Fibroblast of skin of right biceps (primary cell): ENCODE measurements at places on chromosomes 11 and 22.

DNA sequence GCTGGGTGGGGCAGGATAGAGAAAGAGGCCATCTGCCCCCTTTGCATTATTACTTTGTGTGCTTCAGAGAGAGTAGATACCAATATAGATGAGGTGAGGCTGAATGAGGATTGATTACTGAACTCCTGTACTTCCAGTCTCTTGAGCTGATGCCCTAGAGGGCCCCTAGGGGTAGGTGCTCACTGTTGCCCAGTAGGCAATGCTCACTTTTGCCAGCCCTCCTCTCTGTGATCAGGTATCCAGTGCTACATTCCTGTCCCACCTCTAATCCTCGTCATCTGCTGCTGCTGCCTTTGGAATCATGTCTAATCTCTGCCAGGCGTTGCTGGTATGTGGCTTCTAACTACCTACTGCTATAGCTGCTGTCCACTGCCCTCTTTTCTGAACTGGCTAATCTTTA is 57.2 kb downstream of the CCDC83 start:
- no peak for DNase-seq

GRCh38 chr11:115222218-115222862 is 281.9 kb downstream of the CADM1 start:
- DNase-seq, result peak; percentile 88

DNA sequence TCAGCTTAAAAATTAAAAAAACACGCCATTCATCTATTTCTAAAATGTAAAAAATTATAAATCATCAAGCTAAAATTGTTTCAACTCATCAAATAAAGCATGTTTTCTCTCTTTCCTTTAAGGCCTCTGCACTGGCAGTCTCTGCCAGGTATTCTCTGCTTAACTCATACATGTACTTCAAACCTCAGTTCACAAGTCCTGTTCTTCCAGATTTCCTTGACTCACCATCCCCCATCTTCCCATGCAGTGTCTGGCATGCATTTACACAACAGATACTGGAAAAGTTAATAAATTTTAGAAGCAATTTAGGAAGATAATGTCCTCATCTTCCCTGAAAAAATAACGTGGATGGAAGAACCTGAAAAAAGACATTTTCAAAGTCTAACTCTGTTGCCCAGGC is 32.5 kb downstream of the CSTF3 start:
- DNase-seq, result no peak

GRCh38 chr11:43987384-43988039 is 45.1 kb downstream of the C11orf96 start:
- DNase-seq, result peak; percentile 99

- no peak for DNase-seq
Measured at GRCh38 chr11:17630936-17631335, 83.9 kb downstream of the OTOG start.

GRCh38 chr11:69642549-69642912 is 1.6 kb downstream of the CCND1 start:
- DNase-seq, result no peak

- DNase-seq, result no peak
Measured at GRCh38 chr11:21398195-21398594, 728.8 kb downstream of the NELL1 start.

- DNase-seq, result peak; percentile 80
Measured at GRCh38 chr11:131077340-131077739, 161.1 kb upstream of the SNX19 start.

DNA sequence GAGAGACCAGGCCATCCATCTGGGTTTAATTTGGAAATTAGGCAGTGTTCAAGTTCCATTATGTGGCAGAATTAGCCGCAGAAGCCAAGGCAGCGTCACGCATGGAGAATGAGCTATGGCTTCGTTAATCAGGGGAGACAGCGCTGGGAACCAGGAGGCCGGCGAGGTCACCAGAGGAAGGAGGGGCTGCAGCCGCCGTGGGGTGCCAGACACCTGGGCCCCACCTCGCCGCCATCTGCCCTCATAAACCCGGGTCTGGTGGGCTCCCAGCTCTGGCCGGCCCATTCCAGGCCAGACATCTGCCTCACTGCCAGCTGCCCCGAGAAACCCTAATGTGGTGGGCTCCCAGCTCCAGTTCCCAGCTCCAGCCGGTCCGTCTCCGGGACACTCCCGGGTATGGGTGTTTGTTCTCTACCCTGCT is 676.9 kb downstream of the BRD1 start:
- no peak for DNase-seq

DNA sequence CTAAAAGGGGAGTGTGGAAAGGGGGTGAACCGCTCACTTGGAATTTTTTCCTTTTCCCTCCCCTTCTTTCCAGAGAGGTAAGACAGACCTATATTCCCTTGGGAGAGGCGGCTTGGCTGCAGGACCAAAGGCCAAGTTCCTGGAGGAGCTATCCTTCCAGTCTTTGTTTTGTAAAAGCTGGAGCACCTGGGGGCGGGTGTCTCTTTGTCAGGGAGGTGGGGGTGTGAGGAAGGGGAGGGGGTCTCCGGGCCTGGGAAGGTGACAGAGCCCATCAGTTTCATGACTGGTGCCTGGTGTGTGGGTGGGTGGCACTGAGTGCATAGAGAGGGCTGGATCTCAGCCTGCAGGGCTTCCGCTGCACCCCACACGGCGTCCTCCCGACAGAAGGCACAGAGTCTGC is 18.5 kb downstream of the PTPN5 start:
- no peak for DNase-seq

DNA sequence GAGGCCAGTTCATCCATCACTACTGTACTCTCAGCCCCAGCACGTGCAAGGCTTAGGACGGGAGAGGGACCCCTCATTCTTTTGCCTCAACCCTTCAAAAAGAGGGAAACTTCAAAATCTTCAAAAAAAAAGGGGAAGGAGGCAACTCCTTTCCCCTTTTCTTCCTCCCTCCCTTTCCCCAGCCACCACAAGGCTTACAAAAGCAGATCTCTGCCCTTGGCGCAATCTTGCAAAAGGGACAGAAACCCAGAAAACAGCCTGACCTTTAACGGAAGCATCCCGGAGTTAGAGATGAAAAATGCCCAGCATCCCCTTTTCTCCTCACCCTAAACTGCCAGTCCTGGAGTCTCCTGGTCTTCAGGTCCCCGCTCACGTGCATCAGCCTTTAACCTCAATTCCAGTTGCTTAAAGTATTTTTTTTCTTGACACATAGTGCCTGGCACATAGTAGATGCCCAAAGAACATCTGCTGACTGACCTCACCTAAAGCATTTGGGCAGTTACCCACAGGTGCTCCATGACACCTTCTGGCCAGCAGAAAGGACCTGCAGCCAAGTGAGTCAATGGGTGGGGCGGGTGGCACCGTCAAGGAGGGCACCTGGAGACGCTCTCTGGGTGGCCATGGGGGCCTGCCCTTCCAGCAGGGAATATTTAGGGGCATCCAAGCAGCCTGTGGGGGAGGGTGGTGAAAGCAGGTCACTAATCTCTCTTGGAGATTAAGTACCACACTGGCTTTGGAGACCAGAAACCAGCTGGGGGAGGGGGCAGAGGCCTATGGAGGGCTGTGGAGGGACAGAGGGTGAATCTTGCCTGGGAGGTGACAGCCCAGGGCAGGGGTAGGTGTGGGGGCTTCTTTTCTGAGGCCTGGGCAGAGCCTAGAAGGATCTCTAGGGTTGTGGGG is 16.3 kb downstream of the NECTIN1 start:
- no peak for DNase-seq

GRCh38 chr11:11814614-11815452 is 26.9 kb upstream of the USP47 start:
- DNase-seq, result no peak

- DNase-seq, result no peak
Measured at GRCh38 chr11:118870396-118871343, 13.0 kb upstream of the CXCR5 start.

GRCh38 chr11:117874253-117874909 is 2.1 kb downstream of the FXYD6 start:
- DNase-seq, result no peak

GRCh38 chr11:86202013-86202336 is 42.6 kb upstream of the EED start:
- no peak for DNase-seq

- peak; percentile 21 for DNase-seq
Measured at GRCh38 chr11:109644152-109644551, 222.2 kb downstream of the C11orf87 start.

DNA sequence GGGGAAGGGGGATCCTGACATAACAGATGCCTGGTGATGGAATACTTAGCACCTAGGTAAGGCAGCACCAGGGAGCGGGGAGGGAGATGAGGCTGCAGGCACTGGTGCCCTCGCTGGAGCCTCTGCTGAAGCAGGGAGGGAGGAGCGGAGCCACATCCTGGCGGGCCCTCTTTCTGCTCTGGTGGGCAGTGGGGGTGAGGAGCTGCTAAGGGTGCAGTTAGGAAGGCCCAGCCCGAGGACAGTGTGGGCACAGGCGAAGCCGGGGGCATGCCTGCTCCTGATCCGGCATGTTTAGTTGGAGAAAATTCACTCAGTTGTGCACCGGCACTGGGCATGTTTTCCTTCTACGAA is 83.9 kb downstream of the MED15 start:
- DNase-seq, result no peak

- DNase-seq, result peak; percentile 15
Measured at GRCh38 chr11:115067900-115068530, 389.7 kb downstream of the NXPE2 start.

DNA sequence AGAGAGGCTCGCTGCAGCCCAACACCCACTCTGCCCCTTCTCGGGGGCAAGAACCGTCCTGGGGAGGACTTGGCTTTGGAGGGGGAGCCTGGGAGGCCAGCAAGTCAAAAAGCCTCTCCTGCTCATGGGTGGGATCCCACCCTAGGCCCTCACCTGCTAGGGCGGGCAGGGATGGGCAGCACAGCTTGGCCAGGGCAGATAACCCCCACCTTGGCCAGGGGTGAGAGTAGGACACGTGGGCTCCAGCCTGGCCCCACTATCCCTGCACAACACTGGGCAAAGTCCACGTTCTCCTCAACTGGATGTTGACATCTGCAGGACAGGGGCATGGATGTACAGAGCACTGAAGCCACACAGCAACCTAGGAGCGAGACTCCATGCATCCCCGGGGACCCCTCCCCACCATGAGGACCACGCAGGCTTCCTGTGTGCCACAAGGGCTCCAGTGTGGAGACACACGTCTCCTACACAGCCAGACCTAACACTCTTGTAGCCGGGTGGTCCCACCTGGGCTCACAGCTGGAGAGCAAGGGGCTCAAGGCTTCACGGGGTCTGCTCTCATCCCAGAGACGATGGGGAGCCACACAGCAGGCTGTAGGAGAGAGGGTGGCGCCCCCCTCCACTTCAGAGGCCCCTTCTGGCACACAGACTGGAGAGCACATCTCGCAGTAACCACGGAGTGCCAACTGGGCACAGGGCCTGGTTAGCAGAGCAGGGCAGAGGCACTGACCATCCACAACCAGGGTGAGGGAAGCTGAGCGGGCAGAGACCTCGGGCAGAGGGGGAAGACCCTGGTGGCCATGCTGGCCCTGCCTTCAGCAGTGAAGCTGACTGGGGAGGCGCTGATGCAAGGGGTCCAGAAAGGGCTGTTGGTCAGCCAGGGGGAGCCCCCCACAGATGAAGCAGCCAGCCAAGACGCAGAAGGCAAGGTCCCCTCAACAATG is 171.1 kb downstream of the CRYBB2 start:
- no peak for DNase-seq

- DNase-seq, result no peak
Measured at GRCh38 chr11:118841469-118842242, 42.0 kb upstream of the CXCR5 start.

DNA sequence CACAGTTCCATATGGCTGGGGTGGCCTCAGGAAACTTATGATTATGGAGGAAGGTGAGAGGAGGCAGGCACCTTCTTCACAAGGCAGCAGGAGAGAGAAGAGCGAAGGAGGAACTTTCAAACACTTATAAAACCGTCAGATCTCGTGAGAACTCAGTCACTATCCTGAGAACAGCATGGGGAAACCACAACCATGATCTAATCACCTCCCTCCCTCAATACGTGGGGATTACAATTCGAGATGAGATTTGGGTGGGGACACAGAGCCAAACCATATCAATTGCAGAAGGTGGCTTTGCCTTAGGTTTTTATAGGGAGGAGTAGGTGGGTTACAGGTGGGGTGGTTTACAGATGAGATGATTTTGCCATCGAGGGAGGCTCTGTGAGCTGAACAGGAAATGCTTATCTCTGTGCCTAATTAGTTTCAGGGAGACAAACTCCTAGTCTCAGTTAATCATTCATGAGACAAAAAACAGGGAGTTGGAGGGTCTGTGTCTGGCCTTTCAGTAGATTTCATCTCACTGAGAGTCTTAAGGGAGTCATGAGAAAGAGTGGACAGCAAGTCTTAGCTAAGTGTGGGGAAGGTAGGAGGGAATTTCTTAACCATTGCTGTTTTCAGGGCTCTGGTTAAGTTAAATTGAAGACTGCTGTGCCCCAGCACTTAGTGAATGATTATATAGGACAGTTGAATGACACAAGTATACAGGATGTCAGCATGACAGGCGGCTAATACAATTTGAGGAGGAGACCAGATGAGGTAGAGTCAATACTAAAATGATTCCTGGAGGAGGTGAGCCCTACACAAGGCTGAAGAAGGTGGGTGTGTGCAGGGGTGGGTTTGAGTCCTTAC is 47.7 kb downstream of the CWC15 start:
- DNase-seq, result peak; percentile 22

GRCh38 chr11:22733475-22734248 is 67.3 kb downstream of the GAS2 start:
- no peak for DNase-seq

- DNase-seq, result no peak
Measured at GRCh38 chr11:27285761-27286160, 77.3 kb downstream of the CCDC34 start.

DNA sequence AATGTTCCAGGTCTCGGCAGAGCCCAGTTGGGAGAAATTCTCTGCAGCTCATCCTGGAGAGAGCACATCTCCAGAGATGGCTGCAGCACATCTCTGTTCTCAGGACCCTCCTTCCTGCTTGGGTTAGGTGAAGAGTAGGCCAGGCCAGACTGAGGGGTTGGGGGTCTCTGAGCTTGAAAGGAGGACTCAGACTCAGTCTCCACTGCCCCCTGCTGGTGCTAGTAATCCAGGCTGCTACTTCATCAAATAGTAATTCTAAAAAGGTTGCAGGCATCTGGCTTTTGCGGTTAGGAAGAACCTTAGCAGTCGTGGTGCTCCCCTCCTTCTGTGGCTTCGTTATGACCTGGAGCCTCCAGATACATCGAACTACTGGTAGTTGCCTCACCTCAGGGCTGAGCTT is 9.7 kb downstream of the TUB start:
- DNase-seq, result peak; percentile 41

GRCh38 chr11:119676461-119677020 is 52.5 kb downstream of the NECTIN1 start:
- peak; percentile 76 for DNase-seq

DNA sequence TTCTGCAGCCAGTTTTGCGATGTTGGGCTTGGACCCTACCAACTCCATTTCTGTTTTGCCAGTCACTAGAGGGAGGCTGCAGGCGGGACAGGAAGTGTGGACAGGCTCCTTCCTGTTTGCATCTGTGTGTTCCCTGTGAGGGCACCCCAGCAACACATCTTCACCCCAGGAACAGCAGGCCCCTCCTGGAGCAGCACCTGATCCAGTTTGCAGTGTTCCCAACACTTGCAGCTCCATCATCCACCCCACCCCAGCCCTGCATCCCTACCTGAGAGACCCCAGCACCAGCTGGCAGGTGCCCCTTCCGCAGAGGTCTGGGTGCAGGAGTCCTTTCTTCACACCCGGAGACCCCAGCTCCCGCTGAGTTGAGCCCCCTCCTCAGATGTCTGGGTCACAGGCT is 7.4 kb upstream of the VSIG10L2 start:
- no peak for DNase-seq

- no peak for DNase-seq
Measured at GRCh38 chr11:44808053-44808753, 81.4 kb downstream of the TSPAN18 start.
